ENCODE measurements at places on chromosomes 12 and 14.

- no peak for DNase-seq
Observed at GRCh38 chr14:104094056-104094708, 8.7 kb downstream of the ASPG start.

DNA sequence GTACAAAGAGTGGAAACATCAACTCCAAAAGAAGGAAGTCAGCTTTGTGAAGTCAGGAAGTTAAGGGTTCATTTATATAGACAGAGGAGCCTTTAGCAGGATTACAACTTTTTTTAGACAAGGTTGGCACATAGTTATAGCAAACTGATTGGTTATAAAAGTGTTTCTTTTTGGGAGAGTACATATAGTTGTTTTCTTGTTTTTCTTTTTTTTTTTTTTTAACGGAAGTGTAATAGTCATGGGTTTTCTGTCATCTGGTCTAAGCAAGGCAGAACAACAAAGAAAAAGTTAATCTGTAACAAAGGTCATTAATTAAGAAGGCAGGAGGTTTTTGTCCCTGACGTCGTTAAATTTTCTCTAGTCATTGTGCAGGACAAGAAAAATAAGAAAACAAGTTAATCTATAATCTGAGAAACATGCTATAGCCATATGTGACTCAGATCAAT, 13.0 kb upstream of the MFAP5 start:
- DNase-seq, result peak; percentile 9

GRCh38 chr12:25054783-25055144, 105.9 kb upstream of the BCAT1 start:
- DNase-seq, result no peak

DNA sequence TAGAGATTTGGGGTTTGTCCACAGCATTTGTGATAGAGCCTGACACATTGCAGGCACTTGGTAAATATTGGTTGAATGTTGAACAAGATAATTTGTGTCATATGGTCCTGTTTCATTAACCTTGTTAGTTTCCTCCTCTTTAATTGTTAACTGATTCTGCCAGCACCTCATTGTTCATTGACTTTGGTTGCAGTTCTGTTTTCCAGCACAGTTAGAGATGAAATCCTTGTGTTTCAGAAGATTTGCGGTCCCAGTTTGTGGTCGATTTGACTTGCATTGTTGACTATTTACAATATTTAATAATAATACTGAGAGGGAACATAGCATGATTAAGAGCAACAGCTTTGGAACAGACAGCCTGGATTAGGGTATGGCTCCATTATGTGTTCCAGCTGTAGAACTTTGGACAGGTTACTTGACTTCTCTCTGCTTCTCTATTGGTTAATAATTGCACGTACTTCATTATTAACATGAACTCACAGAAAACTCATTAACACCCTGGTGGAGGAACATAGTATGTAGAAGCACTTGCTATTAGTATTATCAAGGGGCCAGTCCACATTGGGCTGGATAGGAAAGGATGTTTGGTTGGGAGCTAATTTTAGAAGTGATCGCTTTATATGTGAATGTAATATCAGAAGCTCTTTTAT, 8.7 kb downstream of the DRAM1 start:
- no peak for DNase-seq

GRCh38 chr14:101627915-101628262, 66.6 kb downstream of the DIO3 start:
- DNase-seq, result no peak

GRCh38 chr12:96047229-96048211, 12.1 kb upstream of the LTA4H start:
- DNase-seq, result peak; percentile 78

DNA sequence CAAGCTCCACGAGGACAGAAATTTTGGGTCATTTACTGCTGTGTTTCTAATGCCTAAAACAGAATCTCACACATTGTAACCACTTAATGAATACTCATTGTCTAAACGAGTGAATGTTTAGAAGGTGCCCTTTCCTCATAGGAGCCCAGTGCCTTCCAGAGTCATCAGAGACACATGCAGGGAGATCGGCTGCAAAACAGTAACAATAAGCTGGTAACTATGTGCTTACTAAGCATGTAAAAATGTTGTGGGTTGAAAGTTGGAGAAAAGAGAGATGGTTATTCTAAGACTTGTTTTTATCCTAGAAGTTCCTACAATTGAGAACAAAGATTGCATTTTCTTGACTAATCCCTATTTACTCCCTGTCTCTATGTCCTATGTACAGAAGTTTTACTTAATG, 7.4 kb downstream of the TESPA1 start:
- DNase-seq, result no peak

DNA sequence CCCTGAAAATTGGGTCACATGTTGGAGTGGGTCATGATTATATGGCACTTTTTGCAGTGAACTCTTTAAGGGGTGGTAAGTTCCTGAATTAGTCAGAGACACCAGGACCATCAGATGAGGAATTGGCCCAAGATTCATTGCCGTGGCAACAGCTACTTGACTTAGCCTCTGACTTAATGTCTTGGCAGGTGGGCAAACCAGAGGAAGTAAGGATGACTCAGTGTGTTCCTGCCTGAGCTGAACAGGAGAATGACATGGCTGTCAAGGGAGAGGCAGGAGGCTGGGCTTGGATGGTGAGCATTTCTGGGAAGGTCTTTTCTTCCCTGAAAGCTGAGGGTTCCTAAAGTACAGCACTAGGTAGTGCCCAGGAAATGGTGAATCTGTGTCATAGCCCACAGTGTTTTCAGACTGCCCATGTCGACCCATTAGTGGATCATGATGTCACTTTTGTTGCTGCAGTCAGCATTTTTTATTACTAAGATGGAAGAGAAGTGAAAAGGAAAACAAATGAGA, 170.1 kb upstream of the PWP1 start:
- DNase-seq, result no peak

DNA sequence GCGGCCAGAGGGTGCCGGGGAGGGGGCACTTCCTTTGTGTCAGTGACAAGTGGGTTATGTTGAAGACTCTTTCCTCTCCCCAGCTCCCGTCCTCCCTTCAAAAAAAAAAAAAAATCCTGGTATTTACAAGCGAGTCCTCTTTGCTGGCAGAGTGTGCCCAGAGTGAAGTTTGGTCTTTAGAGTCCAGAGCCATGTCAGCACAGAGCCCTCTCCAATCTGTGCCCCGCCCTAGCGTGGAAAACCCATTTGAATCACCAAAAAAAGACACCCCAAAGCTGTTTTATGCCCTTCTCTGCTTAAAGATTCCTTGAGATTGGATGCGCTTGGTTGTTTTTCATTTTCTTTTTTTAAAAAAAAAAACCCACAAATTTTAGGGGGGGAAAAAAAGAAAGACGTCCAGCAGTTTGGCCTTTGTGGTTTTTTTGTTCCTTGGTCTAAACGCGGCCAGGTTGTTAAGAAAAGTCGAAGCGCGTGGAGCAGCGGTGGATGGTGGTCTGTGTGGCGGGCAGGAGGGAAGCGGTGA, 3.3 kb downstream of the NKX2-1 start:
- DNase-seq, result no peak

DNA sequence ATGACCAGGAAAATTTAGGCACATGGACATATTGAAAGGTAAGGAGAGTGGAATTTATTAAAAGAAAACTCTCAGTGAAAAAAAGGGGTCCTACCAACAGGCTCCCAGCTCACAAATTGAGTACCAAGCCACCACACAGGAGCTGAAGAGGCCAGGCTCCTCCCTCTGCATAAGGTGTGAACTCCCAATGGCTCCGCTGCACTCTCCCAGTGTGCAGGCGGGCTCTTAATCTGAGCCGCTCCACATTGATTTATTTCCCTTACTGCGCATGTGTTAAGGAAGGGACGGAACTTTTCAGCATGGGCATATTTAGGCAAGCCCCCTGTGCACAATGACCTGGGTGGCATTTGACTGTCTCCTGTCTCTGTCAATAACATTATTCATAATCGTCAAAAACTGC, 68.6 kb upstream of the PLEKHG7 start:
- DNase-seq, result no peak

DNA sequence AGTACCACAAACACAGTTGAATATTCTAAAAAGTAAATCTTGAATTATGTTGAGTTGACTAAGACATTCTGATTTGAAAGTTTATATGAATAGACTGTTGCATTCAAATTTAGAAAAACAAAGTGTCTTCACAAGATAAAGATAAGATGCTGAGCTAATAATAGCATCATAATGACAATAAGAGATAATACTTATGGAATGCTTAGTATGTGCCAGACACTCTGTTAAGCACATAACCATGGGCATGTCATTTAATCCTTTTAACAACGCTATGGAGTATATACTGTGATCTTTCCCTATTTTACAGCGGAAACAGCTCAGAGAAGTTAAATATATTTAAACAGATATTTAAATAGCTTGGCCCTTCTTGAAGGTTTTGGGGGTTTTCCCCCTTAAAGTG, 163.4 kb downstream of the SRGAP1 start:
- no peak for DNase-seq
